Testis (tissue), 5 donors: ENCODE measurements at places on chromosomes 11 and 22. TPM values are rescaled to one million over a fixed set of nuclear protein-coding genes. Genes with fewer than 3 reads are reported as not detected.

- no peak for DNase-seq
Measured at GRCh38 chr11:19848219-19848618, 135.6 kb downstream of the NAV2 start.

GRCh38 chr11:3153291-3153861, 11.7 kb downstream of the OSBPL5 start:
- DNase-seq = peak; percentile 73

GRCh38 chr22:21449531-21450319, 17.5 kb upstream of the TMEM191C start:
- peak; percentile 7 for DNase-seq

GRCh38 chr11:59545179-59546020, 34.1 kb downstream of the OR4D9 start:
- no peak for DNase-seq

- DNase-seq = no peak
Measured at GRCh38 chr22:33909075-33909458, 11.2 kb downstream of the LARGE1 start.

DNA sequence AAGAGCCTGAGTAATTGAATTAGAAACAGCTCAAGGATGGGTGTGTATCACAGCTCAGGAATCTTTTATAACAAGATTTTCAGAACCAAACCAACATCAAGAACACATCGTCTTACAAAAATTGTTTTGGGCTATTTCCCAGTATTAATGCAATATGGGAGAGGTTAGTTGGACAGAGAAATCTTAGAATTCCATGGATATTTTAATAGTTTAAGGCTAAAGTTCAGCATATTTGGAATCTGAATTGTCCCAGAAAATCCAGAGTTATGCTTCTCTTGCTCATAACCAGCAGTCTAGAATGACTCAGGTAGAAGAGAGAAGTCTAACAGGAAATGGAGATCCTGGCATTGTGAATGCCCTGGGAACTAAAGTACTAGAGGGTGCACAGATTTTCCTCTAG, 74.6 kb downstream of the ADM start:
- no peak for DNase-seq

DNA sequence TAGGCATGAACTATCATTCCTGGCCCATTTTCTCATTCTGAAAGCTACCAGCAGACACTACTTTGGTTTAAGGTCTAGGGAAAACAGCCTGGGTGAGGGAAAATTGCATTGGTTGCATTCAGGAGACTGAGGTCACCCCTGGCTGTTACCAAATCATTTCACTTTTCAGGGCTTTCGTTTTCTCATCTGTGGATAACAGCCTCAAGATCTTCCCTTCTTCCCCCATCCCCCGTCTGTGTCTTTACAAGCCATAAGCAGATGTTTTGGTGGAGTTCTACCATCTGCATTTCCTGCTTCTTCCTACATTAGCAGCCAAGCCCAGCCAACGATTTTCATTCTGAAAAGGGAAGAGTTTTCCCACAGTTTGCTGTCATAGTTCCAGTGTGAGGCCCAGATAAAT, 130.4 kb downstream of the HIPK3 start:
- no peak for DNase-seq

DNA sequence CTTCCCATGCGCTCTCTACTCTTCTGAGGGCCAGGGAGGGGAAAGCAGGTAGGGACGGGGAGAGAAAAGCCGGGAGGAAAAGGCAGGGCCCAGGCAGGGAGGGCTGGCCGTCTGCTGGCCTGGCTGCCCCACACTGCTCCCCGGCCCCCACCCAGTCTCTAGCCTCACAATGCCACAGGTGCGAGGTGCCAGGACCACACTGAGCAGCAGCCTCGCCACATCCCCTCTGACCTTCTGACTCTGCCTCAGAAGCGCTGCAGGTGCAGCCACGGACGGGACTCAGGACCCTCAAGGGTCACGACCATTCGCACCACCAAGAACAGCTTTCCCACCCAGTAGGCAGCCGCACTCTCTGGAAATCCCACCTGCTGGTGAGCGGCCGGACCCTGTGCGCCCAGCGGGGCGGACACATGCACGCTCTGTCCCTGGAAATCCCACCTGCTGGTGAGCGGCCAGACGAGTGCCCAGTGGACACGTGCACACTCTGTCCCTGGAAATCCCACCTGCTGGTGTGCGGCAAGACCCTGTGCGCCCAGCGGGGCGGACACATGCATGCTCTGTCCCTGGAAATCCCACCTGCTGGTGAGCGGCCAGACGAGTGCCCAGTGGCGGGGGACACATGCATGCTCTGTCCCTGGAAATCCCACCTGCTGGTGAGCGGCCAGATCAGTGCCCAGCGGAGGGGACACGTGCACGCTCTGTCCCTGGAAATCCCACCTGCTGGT, 20.1 kb downstream of the TOLLIP start:
- no peak for DNase-seq

GRCh38 chr11:107777110-107777509, 65.3 kb upstream of the SLN start:
- no peak for DNase-seq

DNA sequence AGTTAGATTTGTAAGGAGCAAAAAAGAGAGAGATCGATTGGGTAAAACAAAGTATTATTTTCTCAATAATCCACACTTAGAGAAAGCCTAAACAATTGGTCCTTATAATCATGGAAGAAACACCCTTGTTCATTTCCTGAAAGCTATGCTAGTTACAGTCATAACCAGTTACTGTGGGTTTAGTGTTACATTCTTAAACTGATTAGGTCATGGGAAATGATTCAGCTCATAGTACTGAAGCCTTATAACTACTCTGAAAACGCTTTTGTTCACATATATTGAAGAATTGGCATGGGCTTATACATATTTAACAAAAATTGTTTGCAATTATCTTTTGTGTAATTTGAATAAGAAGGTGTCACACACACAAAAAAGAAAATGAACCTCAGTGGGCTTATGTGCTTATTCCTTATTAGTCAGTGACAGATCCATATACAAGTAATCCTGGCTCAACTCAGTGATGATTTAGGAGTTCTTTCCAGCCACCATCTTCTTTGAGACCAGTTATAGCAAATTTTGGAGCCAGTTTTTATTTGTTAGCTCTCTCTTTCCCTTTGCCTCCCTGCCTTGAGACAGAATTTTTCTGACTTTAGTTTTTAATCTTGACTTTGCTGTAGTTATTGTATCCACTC, 198.5 kb upstream of the CTSC start:
- DNase-seq = no peak

GRCh38 chr11:119904531-119905035, 175.6 kb upstream of the NECTIN1 start:
- DNase-seq = no peak

DNA sequence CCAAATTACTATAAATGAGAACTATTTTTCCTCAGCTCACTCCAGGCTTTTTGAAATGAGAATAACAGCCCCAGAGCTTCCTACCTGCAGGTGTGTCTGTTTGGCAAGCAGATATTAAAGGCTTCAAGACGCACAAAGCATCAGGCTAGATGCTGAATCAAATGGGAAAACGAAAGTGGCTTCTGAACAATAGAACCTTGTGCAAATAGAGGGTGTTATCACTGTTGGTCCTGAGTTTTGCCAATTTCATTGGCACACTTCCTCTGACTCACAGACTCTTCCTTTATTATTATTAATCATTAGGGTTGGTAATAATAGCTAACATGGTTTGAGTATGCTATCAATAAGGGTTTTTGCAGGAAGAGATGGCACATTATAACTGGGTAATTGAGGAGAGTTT, 13.4 kb downstream of the SYT13 start:
- DNase-seq = no peak

DNA sequence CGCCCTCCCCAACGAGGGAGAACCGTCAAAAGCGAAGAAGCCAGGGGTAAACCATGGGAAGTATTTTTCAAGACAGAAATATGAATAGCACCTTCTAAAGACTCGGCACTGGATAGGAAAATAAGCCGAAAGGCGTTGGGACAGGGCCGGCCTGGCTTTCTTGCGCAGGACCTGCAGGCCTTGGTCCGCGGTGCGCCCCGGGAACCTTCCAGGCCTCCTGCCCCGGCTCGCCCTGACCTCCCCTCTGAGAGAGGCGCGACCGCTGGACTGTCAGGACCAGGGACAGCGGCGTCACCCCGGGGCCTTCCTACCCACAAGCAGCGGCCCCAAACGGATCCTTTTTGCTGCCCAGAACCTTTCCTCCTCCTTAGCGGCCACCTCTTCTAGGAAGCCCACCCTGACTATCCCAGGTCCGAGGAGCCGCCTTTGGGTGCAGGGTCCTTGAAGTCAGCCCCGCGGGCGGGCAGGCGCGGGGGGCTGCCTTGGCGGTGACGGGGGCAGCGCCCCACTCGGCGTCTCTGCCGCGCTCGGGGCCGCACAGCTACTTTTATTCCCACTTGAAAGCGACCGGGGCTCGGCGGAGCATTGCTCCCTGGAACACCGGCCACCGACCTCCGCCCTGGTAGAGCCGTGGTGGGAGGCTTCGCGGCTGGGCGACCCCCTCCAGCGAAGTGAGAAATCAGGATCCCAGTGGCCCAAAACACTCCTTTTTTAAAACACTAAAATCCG, 650 bp upstream of the MAPK11 start:
- DNase-seq = peak; percentile 79

DNA sequence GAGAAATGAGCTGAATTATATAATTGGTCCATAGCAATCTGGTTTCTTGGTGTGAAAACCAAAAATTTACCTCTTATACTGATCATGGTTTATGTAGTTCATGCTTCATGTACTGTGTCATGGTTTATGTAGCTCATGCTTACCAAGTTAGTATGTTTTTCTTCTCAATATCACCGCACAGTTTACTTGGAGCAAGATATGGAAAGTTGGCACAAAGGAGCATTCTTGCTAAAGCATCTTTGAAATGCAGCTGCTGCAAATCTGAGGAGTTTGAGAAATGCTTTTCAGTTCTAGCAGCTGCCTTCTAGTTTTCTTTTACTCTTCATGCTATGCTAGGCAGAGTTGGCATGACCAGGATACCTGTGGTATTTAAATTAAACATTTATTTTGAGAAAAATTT, 4.5 kb downstream of the OR10G7 start:
- no peak for DNase-seq

GRCh38 chr11:104823657-104824056, 74.6 kb downstream of the CASP12 start:
- DNase-seq = no peak

- DNase-seq = no peak
Measured at GRCh38 chr11:71298761-71299181, 46.4 kb upstream of the SHANK2 start.

DNA sequence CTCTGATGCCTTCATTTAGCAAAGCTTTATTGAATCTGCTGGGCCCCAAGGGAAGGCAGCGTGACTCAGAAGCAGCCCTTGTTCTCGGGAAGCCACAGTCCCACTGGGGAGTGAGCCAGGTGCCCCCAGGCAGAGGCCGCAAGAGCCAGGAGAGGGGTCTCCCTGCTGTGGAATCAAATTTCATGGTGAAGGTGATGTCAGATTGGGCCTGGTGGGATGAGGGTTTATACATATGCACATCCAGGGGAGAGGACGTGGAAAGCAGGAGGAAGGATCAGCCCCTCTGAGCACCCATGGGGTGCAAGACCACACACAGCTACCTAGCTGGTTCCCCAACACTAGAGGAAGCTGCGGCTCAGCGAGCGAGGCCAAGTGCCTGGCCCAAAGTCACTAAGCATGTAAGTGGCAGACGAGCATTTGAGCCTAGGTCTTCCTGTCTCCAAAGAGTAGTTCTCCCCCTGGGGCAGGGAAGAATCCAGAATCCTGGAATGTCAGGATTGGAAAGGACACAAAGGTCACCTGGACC, 2.0 kb downstream of the SYNGR1 start:
- no peak for DNase-seq

- DNase-seq = no peak
Measured at GRCh38 chr11:3164138-3164551, 965 bp downstream of the OSBPL5 start.

DNA sequence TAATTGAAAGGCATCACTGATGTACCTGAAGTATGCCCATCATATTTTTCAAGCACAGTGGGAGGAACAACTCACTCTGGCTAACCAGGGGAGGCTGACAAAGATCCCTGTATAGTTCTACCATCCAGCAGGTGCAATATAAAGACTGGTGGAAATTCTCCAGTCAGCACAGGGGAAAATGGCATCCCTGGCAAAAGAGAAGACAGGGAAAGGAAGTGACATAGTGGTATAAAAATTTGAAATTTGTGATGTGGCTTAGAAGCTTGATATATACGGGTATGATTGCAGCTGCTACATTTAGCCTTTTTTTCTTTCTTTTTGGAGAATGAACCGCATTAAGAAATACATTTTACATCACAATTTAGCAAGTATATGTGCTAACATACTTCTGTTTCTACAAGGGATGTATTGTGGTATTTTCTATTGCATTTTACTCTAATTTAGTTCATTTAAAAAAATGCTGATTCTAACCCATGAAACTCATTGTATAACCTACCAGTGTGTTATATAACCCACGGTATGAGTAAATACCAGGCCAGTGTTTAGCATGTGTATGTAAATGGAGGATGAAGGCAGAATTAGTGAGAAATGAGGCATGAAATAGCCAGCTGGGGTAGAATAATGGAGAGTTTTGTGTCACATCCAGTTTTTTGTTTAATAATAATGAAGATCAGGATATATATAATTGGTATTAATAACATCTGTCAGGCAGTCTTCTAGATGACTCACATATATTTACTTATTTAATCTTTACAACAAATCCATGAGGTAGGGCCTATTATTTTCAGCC, 186.1 kb downstream of the ARHGAP42 start:
- DNase-seq = no peak

DNA sequence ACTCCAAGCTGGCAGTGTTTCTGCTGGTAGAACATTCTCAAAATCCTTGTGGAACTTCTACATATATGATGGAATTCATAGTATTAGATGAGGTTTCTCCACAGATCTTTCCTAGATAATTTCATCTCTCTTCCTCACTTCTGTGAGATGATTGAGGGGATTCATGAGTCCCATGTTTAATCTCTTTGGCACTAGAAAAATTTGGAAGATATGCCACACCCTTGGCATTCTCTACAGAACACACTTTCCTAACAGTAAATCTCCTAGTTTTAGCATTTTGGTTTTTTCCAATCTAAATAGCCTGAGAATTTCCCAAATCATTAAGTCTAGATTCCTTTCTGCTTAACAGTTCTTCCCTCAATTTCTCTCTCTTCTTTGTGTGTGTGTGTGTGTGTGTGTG, 35.3 kb downstream of the MED15 start:
- no peak for DNase-seq

- DNase-seq = no peak
Measured at GRCh38 chr11:119892311-119892808, 163.4 kb upstream of the NECTIN1 start.

- no peak for DNase-seq
Measured at GRCh38 chr11:107247167-107247861, 210.3 kb downstream of the CWF19L2 start.

DNA sequence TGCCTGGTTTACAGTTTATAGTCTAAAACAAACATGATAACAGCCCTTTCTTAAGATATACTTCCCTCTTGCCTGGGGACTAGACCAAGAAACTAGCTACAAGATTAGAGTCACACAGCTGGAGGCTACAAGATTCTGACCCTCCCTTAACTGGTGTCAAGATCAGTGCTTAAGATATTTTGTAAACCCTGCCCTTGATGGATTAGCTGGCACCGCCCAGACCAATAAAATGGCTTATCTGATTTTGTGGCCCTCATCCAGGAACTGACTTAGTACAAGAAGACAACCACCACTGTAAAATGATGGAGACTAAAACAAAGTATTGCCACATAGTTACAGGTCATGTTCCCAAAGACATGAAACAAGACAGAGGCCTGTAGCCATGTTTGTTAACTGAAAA, 53.4 kb downstream of the FAM181B start:
- no peak for DNase-seq

Gene CD3E
- not detected for total RNA-seq

Gene KRTAP5-10
- total RNA-seq = not detected

Gene UPB1
- total RNA-seq = 11.5 TPM

Gene GPR83
- 0.94 TPM for total RNA-seq

Gene IGSF9B
- 71.9 TPM for total RNA-seq

Gene GLYAT
- 1.0 TPM for total RNA-seq

Gene BLID
- 2.8 TPM for total RNA-seq
